H1 (cell line): ENCODE measurements at places on chromosomes 5 and 9. TPM values are rescaled to one million over a fixed set of nuclear protein-coding genes. Genes with fewer than 3 reads are reported as not detected.

The SLC46A2 gene
- polyA plus RNA-seq: 0.02 and 0.03 TPM in 2 replicates

The PCDHB16 gene
- 1.7 and 2.2 TPM in 2 replicates for polyA plus RNA-seq

The FAM153A gene
- polyA plus RNA-seq: 0.22 TPM in 1 of 2 replicates, not detected in the other

The SPATA24 gene
- polyA plus RNA-seq: 4.4 and 5.8 TPM in 2 replicates

The PCDHGA10 gene
- 6.4 and 7.1 TPM in 2 replicates for polyA plus RNA-seq

The AFAP1L1 gene
- polyA plus RNA-seq: 0.79 and 1.5 TPM in 2 replicates
